Activated gamma-delta T cell treated with Interleukin-2 at 50 U/mL for 16 hours (primary cell): ENCODE measurements at places on chromosomes 4 and X.

DNA sequence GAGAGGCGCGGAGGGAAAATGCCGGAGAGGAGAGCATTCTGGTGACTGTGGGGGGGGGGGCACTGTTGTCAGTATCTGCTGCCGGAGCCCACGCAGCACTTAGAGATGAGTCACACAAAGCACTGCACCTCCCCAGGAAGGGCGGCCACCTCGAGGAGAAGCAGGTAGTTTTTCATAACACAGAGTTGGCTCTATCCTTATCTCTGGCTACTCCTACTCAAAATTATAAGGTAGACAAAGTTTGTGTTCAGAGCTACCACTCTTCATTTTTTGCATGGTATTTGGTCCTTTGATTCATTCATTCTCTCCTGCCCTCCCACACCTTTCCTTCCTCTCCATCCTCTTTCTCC is 76.2 kb upstream of the SCOC start:
- no peak for DNase-seq

DNA sequence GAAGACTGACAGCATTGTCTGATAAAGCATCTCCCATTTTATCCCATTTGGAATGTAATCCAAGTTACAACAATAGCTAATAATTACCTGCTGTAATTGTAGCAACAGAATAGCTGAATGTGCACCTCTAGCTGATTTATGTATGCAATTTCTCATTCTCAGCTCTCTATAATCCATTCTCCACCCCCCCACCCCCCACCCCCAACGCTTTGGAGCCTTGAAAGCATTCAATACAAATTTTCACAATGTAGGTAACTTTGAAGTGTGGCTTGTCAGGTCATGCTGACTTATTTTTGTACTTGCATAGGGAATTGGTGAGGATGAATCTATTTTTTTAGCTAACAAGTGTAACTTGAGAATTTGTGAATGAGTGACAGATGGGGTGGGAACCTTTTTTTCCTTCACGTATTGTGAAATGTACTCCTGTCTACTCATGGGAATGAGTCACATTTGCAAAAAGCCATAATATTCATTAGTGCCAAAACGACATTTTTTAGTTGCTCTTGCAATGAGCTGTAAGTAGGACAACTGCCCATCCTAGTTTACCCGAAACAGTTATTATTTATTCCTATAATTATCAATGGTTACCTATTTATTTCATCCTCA is 159.3 kb downstream of the PALLD start:
- no peak for DNase-seq

- no peak for DNase-seq
Observed at GRCh38 chr4:40564004-40564403, 65.7 kb downstream of the RBM47 start.

DNA sequence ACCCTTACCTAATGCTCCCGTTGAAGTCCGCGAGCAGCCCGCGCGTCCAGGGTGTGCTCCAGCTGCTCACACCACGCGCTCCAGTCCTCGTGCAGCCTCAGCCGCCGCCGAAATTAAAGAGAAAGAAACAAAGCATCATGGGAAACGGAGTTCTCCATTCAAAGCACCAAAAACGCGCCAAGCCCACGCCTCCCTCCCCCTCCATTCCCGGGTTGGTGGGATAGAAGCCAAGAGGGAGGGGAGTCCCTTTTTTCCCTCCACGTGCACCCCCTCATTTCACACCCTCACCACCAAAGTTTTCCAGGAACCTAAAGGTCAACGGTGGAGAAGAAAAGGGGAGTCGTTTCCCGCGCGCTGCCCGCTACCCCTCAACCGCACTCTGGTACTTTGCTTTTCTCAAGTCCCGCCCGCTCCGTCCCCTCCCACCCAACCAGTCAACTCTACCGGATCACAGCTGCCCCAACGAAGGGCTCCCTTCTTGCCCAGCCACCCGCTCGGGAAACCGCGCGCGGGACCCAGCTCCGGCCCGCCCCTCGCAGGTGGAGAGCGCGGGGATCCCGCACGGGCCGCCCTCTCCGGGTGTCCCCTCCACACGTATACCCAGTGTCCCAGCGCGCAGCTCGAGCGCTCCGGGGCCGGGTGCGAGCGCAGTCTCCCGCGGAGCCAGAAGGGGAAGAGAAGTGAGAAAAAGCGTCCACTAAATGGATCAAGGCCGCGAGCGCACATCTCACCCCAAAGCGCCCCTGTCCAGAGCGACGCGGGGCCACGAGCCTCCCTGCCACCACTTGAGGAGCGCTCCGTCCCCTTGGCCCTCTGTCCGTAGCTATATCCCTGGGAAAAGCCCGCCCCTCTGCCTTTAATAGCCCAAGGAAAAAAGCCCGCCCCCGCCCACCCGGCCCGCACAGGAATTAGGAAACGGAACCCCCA is 65.1 kb upstream of the CCDC160 start:
- DNase-seq, result no peak

DNA sequence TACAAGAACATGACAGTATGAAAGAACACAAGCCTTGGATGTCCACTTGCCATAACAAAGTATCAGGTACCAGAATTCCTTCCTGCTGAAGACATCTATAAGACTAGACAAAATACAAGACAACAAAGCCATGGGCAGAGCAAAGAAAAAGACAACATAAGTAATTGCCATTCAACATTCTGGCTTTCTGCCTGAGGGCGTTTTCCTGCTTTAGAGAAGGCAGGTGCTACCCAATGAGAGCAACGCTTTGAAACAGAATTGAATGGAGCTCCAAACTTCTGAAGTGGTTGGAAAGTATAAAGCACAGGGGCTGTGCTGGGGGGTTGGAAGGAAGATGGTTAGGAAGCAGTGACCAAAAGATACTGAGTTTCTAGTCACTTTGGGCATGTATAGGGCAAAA is 30.1 kb downstream of the PDE5A start:
- DNase-seq, result no peak

GRCh38 chrX:12970691-12971202 is 4.2 kb upstream of the TMSB4X start:
- DNase-seq, result peak; percentile 43

DNA sequence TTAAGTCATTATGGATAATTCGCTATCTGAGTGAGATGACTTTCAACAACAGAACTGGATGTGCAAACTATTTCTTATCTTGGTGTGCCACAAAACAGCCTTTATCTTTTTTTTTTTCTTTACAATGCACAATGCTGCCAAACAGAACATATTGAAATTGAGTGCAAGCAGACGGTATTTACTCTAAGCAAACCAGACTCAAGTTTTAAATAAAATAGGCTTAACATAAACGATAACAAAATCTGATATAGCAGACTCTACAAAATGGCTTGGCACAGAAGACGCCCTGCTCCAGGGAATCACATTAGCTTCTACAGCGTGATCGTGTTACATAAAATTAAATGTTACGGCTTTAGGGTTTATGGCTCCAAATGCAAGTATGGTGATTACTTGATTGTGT is 9.6 kb upstream of the STK32B start:
- no peak for DNase-seq

GRCh38 chr4:25590171-25590570 is 65.5 kb upstream of the SLC34A2 start:
- no peak for DNase-seq

GRCh38 chrX:153640736-153641575 is 6.0 kb upstream of the DUSP9 start:
- no peak for DNase-seq

DNA sequence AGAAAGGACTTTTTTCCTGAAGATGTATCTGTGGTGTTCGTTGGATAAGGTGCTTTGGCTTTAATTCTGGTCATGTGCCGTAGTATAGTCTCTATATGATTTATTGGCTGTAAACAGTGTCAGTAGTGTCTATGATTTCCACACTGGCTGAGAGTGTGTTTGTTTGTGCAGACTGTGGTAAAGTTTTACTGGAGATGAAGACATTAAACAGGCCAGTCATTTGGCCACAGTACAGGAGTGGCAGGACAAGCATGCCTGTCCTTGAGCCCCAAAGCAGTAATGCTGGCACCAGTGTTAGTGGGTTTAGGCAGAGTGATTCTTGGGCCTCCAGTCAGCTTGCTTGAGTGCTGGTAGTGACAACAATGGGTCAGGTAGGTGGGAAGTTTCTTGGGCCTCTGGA is 1023.9 kb upstream of the GRID2 start:
- DNase-seq, result no peak

DNA sequence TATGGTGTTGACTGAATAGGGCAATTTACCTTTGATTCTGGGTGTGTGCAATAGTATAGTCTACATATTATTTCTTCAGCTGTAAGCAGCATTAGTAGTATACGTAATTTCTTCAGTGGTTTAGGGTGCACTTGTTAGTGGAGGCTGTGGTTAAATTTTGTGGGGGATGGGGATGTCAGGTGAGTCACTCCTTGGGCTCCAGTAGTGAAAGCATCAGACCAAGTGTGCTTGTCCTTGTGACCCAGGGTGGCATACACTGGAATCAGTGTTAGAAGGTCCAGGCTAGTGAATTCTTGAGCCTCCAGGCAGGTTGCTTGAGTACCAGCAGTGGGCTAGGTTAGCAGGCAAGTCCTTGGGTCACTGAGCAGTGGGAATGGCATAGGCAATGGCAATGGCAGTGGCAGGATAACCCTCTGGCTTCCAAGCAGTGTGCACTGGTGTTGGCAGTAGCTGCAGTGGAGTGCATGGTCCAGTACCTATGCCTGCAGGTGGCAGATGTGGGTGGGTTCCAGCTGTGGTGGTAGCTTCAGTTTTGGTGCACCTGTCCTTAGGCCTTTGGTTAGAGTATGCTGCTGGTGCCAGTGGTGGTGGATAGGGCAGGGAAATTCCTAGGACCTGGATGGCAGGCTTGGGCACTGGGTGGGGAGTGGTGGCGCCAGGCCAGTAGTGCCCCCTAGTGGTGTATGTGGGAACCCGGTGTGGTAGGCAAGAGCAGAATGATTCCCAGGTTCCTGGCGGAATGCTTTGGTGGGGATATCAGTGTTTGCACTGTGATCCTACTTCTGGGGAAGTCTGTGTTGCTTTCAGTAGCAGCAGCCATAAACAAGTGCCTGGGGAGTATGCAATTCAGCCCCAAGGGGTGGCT is 531.0 kb downstream of the SMARCA1 start:
- no peak for DNase-seq

DNA sequence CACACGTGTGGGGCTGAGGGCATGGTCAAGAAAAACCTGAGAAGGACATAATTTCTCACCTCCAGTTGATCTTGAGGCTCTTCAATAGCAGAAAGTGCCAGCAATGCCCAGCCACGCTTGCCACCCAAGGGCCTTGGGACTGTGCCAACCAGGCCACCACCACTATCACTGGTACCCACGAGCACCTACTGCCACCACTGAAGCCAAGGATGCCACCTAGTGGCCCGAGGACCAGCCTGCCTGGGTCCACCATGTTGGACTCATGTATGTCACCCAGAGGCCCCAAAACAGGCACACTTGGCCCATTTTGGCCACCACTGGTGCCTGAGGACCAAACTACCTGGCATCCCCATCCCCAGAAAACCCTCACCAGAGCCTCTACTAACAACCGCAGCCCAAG is 191.8 kb downstream of the ADAM29 start:
- DNase-seq, result no peak

DNA sequence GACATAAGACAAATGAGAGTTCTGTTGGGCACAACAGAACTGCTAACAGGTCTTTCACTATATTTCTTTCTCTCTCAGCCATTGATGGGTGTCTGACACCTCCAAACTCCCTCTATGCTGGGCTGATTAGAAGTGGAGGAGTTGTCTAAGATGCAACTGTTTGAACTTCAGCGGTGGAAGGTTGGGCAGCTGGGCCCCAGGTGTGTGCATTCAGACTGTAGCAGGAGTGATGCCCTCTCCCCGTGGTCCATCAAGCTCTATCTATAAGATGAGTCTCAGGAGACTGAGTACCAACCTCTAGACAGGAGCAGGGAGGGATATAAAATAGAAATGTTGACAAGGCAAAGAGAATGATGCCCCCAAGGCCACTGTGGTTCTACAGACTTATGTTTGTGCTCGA is 28.2 kb upstream of the CHRNA9 start:
- no peak for DNase-seq

DNA sequence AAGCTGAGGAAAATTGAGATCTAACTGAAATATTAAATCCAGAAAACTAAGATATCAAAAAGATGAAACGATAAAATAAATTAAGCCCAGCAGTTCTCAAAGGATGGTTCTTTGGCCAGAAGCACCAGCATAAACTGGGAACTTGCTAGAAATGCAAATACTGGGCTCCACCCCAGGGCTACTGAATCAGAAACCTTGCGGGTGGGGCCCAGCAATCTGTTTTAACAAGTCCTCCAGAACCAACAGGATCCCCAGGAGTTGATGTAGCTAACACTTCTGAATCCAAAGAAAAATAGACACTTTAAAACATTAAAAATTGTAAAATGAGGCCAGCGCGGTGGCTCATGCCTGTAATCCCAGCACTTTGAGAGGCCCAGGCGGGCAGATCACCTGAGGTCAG is 14.1 kb upstream of the TMEM154 start:
- DNase-seq, result no peak

GRCh38 chr4:155668707-155669220 is 2.1 kb downstream of the GUCY1A1 start:
- no peak for DNase-seq

DNA sequence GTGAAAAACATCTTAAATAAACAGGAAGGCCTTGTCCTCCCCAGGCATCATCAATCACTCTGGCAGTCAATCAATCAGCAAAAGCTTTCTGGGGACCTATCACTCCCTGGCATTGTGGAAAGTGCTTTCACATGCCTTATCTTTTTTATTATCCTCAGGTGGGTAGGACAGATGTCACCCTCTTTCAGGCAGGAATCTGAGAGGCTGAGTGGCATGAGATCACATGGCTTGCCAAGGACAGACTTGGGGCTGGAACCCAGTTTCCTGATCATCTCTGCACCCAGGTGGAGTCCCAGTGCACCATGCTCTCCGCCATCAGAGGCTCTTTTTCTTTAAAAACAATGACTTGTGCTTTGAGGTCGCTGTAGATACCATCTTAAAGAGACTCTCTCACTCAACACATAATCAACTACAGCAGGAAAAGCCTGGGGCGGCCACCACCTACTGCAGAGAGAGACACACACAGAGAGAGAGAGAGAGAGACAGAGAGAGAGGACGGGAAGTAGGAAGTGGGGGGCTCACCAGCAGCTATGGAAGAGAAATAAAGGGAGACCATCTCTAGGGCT is 282.7 kb downstream of the PTTG2 start:
- no peak for DNase-seq

- no peak for DNase-seq
Observed at GRCh38 chrX:101091817-101092216, 6.2 kb upstream of the CENPI start.

- no peak for DNase-seq
Observed at GRCh38 chr4:146550161-146550560, 28.4 kb upstream of the SLC10A7 start.

GRCh38 chrX:47228550-47229270 is 4.1 kb upstream of the USP11 start:
- DNase-seq, result no peak

- no peak for DNase-seq
Observed at GRCh38 chr4:22179124-22179874, 230.7 kb upstream of the KCNIP4 start.
